T-cell (primary cell): ENCODE measurements at places on chromosomes 1 and 21. TPM values are rescaled to one million over a fixed set of nuclear protein-coding genes. Genes with fewer than 3 reads are reported as not detected.

- DNase-seq = no peak
Measured at GRCh38 chr1:202123336-202123813, 658 bp downstream of the GPR37L1 start.

PPFIA4 gene
- total RNA-seq = 2.0 TPM

DNA sequence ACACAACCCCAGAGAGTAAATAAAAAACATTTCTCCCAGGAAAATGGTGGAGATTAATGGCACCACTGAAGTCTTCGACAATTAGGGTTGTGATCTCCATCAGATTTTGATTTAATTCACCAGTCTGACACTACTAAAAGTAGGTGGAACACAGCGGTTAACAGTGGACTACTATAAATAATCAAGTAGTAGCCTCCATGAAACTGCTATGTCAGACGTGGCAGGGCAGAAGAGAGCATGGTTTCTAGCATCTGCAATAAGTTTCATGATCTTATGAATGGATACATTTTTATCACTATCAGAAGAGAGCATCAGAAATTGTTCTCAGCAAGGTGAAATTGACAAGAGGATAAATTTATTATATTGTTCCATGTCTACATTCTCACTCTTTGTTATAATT is 1706.6 kb downstream of the MRPL39 start:
- no peak for DNase-seq

SMIM1 gene
- total RNA-seq = 6.2 TPM

GBP4 gene
- 44.2 TPM for total RNA-seq

LCE2A gene
- total RNA-seq = not detected

- DNase-seq = no peak
Measured at GRCh38 chr1:103283371-103283770, 175.0 kb upstream of the COL11A1 start.

DNA sequence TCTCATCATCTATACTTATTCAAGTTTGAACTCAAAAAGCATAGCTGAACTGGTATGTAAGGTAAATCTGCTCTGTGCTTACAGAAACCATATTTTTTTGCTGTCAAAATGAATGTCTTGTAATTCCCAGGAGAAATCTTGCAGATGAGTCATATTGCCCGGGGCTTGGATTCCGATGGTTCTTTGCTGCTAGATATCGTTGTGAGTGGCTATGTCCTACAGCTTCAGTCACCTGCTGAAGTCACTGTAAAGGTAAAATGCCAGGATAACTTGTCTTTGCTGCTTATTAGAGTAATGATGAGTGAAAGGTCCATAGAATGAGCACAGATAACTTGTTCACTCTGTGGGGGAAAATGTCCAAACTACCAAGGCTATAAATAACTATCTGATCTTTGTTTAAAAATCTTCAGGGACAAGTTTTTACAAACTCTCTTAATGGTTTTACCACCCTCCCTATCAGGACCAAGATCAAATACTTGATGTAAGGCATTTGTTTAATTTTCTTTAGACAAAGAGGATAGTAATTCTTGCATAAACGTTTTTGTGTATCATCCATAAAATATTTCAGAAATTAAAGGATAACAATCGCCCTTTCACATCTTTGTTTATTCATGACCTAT is 222.3 kb downstream of the TPR start:
- no peak for DNase-seq

GRCh38 chr1:213053455-213053854 is 2.4 kb downstream of the RPS6KC1 start:
- no peak for DNase-seq

PLA2G2A gene
- total RNA-seq = not detected
